Endodermal cell (in vitro differentiated cells): ENCODE measurements at places on chromosomes 2 and 18. TPM values are rescaled to one million over a fixed set of nuclear protein-coding genes. Genes with fewer than 3 reads are reported as not detected.

Gene DTNB
- 38.1 to 65.0 TPM (median 48.7 TPM) in 3 replicates for total RNA-seq

Gene RTP5
- not detected in 3 replicates for total RNA-seq

Gene CCDC150
- total RNA-seq, result 25.0 and 25.4 TPM in 2 replicates

Gene SKOR2
- 0.18 TPM in 1 of 2 replicates, not detected in the other for total RNA-seq

Gene DRC1
- 0.48 and 0.70 TPM in 2 replicates for total RNA-seq

Gene TBR1
- total RNA-seq, result 1.2 to 5.7 TPM (median 2.0 TPM) in 3 replicates

Gene DNAJC5G
- 0.45 to 0.49 TPM in 2 of 3 replicates, not detected in the other for total RNA-seq

Gene ANKRD30BL
- 0.18 and 0.73 TPM in 2 replicates for total RNA-seq

Gene ARHGAP25
- total RNA-seq, result 0.63 to 1.9 TPM (median 0.82 TPM) in 3 replicates

Gene VWA3B
- 0.64 and 1.0 TPM in 2 replicates for total RNA-seq

GRCh38 chr2:177298191-177298590 lies 33.7 kb upstream of the NFE2L2 start:
- DNase-seq, result no peak
- H3K27ac ChIP-seq, result no peak overlapping the region
- no peak overlapping the region for H3K4me3 ChIP-seq
- H3K4me1 ChIP-seq, result peaks cover 3% of the 10 kb centered on the region
- H3K36me3 ChIP-seq, result no peaks in the 10 kb centered on the region

DNA sequence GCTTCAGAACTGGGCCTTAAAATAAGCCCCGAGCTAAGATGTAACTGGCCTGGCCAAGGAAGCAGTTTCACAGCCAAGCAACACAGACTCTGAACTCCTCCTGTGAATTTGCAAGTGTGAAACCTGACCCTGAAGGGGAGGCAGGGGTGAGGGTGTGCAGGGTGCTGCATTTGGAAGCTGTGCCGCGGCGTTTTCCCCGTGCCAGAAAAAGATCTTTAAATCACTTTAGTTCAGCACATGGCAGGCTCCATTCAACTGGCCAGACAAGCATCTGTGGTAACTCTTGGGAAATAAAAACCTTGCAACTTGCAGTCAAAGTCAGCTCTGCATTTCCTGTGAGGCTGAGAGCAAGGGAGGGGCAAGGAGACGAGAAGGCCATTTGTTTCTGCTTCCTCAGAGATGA lies 209.3 kb upstream of the SOX11 start:
- H3K27ac ChIP-seq, result peak overlapping the region; percentile 81
- H3K27me3 ChIP-seq, result peaks cover 3% of the 10 kb centered on the region
- no peak overlapping the region for H3K4me3 ChIP-seq
- DNase-seq, result peak; percentile 75
- H3K4me1 ChIP-seq, result peaks cover 4% of the 10 kb centered on the region
- no peaks in the 10 kb centered on the region for H3K36me3 ChIP-seq

DNA sequence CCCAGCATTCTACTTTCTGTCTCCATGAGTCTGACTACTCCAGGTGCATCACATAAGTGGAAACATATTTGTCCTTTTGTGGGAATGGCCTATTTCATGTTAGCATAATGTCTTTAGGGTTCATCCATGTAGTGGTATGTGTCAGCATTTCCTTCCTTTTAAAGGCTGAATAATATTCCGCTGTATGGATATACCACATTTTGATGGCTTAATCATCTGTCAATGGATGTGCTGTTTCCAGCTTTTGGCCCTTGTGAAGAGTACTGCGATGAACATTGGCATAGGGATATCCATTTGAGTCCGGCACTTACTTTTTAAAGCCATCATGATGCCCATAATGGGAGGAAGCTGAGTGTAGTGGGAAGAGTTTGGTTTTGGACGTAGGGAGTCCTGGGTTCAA lies 6.4 kb upstream of the ITGB6 start:
- no peak for DNase-seq
- H3K27me3 ChIP-seq, result no peaks in the 10 kb centered on the region
- H3K27ac ChIP-seq, result no peak overlapping the region
- peak overlapping the region; percentile 52 for H3K4me3 ChIP-seq
- no peaks in the 10 kb centered on the region for H3K36me3 ChIP-seq

GRCh38 chr18:10060469-10060782 lies 146.6 kb downstream of the VAPA start:
- H3K4me1 ChIP-seq, result no peaks in the 10 kb centered on the region
- no peak overlapping the region for H3K4me3 ChIP-seq
- H3K27ac ChIP-seq, result no peak overlapping the region
- no peak for DNase-seq
- peaks cover 43% of the 10 kb centered on the region for H3K27me3 ChIP-seq

GRCh38 chr2:128457716-128458115 lies 139.0 kb upstream of the HS6ST1 start:
- peak; percentile 24 for DNase-seq
- no peaks in the 10 kb centered on the region for H3K27me3 ChIP-seq
- no peaks in the 10 kb centered on the region for H3K4me1 ChIP-seq

GRCh38 chr2:9045595-9045994 lies 42.1 kb upstream of the MBOAT2 start:
- no peaks in the 10 kb centered on the region for H3K36me3 ChIP-seq
- no peaks in the 10 kb centered on the region for H3K27me3 ChIP-seq
- H3K4me3 ChIP-seq, result no peak overlapping the region
- H3K27ac ChIP-seq, result no peak overlapping the region
- H3K4me1 ChIP-seq, result no peaks in the 10 kb centered on the region

DNA sequence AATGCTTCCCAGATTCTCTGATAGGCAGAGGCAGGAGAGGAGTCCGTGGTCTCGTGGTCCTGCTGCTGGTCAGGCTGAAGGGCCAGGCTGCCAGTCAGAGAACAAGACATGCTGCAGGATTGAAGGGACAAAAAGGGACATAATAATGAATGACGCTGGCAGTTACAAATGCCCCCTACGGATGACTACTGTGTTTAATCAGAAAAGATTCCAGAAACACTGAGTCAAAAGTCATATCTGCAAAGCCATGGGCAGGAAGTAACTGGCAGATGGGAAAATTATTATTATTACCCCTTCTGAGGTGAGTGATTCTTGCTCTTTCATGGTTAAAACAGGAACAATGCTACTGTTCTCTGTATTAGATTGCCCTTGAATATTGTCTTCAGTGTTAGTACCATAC lies 19.0 kb downstream of the LCT start:
- no peaks in the 10 kb centered on the region for H3K4me1 ChIP-seq
- no peak overlapping the region for H3K27ac ChIP-seq
- peaks cover 6% of the 10 kb centered on the region for H3K36me3 ChIP-seq
- no peak overlapping the region for H3K4me3 ChIP-seq
- H3K27me3 ChIP-seq, result no peaks in the 10 kb centered on the region
- DNase-seq, result no peak

DNA sequence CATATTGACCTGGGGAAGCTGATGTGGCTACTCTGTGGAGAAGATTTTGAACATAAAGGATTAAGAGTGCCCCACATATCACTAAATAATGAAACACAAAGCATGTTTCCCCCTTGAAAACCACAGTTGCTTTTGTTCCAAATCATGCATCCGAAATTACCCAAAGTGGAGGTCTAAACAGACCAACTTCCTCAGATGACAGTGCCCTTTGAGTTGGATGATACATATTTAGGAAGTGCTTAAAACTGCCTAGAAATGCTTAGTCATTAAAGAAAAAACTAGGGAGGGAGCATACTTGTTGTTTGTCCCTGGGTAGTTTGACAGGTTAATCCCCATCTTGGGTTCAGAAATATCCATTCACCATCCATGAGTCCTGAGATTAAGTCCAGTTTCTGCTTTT lies 1070.3 kb downstream of the SUCLG1 start:
- H3K36me3 ChIP-seq, result no peaks in the 10 kb centered on the region
- H3K27me3 ChIP-seq, result no peaks in the 10 kb centered on the region
- no peak for DNase-seq
- H3K27ac ChIP-seq, result no peak overlapping the region
- no peak overlapping the region for H3K4me3 ChIP-seq

GRCh38 chr2:213416832-213417231 lies 132.6 kb downstream of the SPAG16 start:
- H3K27ac ChIP-seq, result no peak overlapping the region
- DNase-seq, result no peak
- no peaks in the 10 kb centered on the region for H3K36me3 ChIP-seq
- H3K4me1 ChIP-seq, result no peaks in the 10 kb centered on the region
- no peak overlapping the region for H3K4me3 ChIP-seq

- no peak overlapping the region for H3K27ac ChIP-seq
- H3K36me3 ChIP-seq, result no peaks in the 10 kb centered on the region
- no peaks in the 10 kb centered on the region for H3K4me1 ChIP-seq
Observed at GRCh38 chr2:15818318-15818753, 122.0 kb upstream of the MYCN start.

DNA sequence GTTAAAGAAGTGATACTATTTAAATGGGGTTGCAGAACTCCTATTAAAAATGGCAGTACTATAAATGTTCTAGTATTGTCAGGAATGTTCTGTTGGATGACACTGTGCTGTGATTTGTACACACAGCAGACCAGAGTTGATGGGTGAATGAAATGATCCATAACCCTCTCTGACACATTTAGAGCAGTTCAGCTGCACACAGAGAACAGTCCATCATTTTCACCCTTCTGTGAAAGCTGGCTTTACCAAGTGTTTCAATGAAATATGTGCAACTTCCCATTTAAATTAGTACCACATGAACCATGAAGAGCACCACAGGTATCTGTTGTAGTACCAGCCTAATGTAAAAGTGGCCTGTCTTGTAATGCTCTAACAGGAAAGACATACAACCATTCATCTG lies 981.4 kb downstream of the TMEM182 start:
- no peaks in the 10 kb centered on the region for H3K4me1 ChIP-seq
- H3K27ac ChIP-seq, result no peak overlapping the region
- H3K27me3 ChIP-seq, result no peaks in the 10 kb centered on the region
- no peaks in the 10 kb centered on the region for H3K36me3 ChIP-seq
- no peak for DNase-seq
- H3K4me3 ChIP-seq, result no peak overlapping the region

DNA sequence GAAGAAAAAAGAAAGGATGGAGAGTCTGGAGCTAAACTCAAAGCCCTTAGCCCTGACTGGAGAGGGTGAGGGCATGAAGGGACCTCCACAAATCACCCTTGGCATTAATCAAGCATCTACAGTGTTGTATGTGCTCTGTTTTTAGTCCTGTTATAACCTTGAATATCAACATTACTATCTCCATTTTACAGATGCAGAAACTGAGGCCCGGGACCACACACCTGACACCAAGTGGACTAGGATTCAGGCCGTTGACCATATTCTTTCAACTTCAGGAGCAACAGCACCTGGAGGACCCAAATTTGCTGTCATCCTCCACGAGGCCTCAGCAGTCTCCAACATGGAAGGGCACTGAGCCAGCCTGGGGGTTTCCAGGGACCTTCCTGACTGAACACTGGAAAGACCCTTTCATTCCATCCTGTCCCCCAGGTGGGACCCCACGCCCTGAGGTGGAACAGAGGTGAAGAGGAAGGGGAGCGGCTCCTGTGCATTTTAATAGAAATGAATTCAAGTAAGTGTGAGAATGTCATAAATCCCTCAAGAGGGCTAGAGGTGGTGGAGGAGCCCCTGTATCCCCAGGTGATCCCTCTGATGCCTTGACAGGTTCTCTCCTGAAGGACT lies 41.0 kb downstream of the SERTAD2 start:
- no peak overlapping the region for H3K4me3 ChIP-seq
- H3K36me3 ChIP-seq, result no peaks in the 10 kb centered on the region
- peaks cover 6% of the 10 kb centered on the region for H3K4me1 ChIP-seq
- DNase-seq, result peak; percentile 23
- H3K27ac ChIP-seq, result no peak overlapping the region

DNA sequence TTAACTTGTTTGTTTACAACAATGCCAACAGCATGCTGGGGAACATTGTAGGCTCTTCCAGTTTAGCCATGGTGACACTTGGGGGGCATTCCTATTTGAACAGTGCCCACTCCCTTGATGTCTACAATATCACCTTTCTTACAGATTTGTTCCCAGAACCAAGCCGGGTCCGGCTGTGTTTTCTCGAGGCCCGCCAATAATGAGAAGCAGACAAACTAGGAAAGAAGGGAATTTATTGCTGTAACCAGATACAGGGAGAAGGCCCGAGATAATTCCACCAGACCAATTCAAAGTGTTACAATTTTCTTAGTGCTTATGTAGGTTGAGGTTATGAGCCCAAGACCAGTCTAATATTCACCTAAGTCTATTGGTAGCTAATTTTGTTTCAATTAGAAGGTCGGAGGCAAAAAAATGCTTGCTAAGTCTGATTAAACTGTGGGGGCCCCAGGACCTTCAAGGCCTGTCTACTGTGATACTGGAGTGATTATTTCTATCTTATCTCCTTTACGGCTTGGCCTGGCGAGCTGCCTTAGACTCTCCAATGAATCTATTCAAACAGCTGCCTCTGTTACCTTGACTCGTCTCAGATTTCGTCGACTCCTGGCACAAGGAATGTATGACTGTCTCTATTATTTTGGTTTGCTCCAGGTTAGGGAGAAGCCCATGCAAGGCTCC lies 59.1 kb upstream of the PSME4 start:
- H3K4me3 ChIP-seq, result no peak overlapping the region
- H3K4me1 ChIP-seq, result peaks cover 4% of the 10 kb centered on the region
- peak overlapping the region; percentile 18 for H3K27ac ChIP-seq
- no peak for DNase-seq
- no peaks in the 10 kb centered on the region for H3K36me3 ChIP-seq

- H3K4me3 ChIP-seq, result no peak overlapping the region
- DNase-seq, result no peak
- no peaks in the 10 kb centered on the region for H3K27me3 ChIP-seq
- H3K4me1 ChIP-seq, result no peaks in the 10 kb centered on the region
- no peak overlapping the region for H3K27ac ChIP-seq
Observed at GRCh38 chr2:214492152-214492551, 81.3 kb downstream of the VWC2L start.

DNA sequence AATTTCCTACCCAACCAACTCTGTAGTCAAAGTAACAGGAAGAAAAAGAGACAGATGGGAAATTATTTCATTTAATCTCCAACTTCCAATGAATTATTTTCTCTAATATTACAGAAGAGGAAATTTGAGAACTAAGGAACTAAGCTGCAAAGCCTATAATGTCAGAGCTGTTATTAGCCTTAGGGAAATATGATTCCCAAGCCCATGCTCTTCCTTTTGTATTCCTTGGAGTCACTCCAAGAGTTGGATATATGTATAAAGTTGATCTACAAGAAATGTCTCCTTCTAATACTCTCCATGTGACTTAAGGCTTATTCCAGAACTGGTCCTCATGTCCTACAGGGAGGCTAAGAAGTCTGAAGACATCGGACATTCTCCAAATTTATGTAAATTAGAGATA lies 31.6 kb upstream of the VWC2L start:
- no peaks in the 10 kb centered on the region for H3K27me3 ChIP-seq
- H3K27ac ChIP-seq, result no peak overlapping the region
- H3K4me1 ChIP-seq, result no peaks in the 10 kb centered on the region
- no peaks in the 10 kb centered on the region for H3K36me3 ChIP-seq
- H3K4me3 ChIP-seq, result no peak overlapping the region
